ENCODE measurements at places on chromosomes 3 and 15. TPM values are rescaled to one million over a fixed set of nuclear protein-coding genes. Genes with fewer than 3 reads are reported as not detected.

The PODXL2 gene
- 2.7 TPM for polyA plus RNA-seq

The PYDC2 gene
- not detected for polyA plus RNA-seq

The UROC1 gene
- polyA plus RNA-seq = 0.02 TPM

The GREM1 gene
- 1.2 TPM for polyA plus RNA-seq

The CSTA gene
- 46.1 TPM for polyA plus RNA-seq

The GPX1 gene
- 652 TPM for polyA plus RNA-seq

The GOLGA8G gene
- polyA plus RNA-seq = not detected

The ANKRD63 gene
- polyA plus RNA-seq = not detected

The ACAD9 gene
- 31.9 TPM for polyA plus RNA-seq

GRCh38 chr3:49880581-49881315 is 11.0 kb upstream of the CAMKV start:
- no peak for DNase-seq
- H3K4me3 ChIP-seq = no peak overlapping the region
- no peaks in the 10 kb centered on the region for H3K36me3 ChIP-seq
- no peaks in the 10 kb centered on the region for H3K4me1 ChIP-seq
- H3K27ac ChIP-seq = no peak overlapping the region

DNA sequence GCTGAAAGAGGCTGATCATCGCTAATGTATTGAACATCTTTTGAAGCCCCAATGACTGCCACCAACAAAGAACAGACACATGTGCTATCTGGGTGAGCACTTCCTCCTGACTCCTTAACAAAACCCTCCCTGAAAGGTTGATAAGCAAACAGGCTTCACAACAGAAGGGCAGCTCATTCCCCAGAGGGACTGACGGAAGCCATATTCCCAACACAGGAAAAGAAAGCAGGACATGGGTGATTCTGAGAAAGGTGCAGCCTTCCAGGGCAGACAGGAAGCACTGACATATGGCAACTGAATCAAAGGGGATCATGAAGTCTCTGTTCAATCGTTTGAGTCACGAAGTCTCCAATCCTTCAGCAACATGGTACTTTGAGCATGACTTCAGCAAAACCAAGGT is 929.0 kb downstream of the MCTP2 start:
- H3K36me3 ChIP-seq = no peaks in the 10 kb centered on the region
- no peaks in the 10 kb centered on the region for H3K4me1 ChIP-seq
- no peak overlapping the region for H3K27ac ChIP-seq
- no peak for DNase-seq

DNA sequence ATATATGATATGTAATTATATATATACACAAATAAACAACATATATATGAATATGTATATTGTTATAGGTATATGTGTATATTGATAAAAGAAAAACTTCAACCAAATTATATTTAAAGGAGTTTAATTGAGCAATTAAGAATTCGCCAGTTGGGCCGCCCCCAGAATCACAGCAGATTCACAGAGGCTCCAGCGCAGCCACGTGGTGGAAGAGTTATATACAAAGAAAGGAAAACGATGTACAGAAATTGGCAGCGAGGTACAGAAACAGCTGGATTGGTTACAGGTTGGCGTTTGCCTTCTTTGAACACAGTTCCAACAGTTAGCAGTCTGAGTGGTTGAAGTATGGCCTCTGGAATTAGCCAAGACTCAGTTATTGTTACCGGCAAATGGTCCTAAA is 137.3 kb upstream of the SLC24A5 start:
- H3K36me3 ChIP-seq = no peaks in the 10 kb centered on the region
- H3K4me3 ChIP-seq = no peak overlapping the region
- H3K27me3 ChIP-seq = no peaks in the 10 kb centered on the region
- DNase-seq = no peak

DNA sequence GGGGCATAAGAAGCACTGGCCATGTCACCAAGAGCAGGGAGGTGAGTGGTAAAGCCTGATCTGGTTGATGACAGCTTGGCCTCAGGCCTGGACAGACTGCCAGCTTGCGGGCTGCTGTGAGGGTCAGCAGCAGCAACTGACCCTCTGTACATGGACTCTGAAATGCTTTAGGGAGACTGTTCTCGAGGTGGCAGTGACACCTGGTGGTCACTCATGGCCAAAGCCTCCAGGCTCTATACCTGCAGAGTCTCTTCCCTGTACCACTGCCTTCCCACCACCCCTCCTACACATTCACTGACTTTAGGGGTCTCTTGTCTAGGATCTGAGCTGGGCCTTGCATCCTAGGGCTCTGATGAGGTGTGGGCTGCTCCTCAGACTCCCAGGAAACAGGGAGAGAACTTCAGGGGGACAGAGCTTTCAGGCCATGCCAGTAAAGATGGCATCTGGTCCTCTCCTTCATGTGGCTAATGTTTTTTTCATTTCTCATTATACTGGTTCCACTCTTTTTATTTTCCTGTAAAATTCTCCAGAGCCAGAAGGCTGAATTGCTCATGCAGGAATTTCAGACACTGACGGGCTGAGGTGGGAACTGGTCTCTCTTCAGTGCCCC is 17.2 kb upstream of the TIMP4 start:
- H3K36me3 ChIP-seq = no peaks in the 10 kb centered on the region
- H3K27me3 ChIP-seq = no peaks in the 10 kb centered on the region
- DNase-seq = peak; percentile 83
- H3K4me3 ChIP-seq = no peak overlapping the region

- DNase-seq = no peak
- H3K36me3 ChIP-seq = no peaks in the 10 kb centered on the region
Observed at GRCh38 chr3:56932866-56933265, 127.6 kb upstream of the SPATA12 start.

- no peak overlapping the region for H3K4me3 ChIP-seq
- H3K27me3 ChIP-seq = no peaks in the 10 kb centered on the region
- peaks cover 8% of the 10 kb centered on the region for H3K4me1 ChIP-seq
- H3K27ac ChIP-seq = no peak overlapping the region
- no peak for DNase-seq
- H3K36me3 ChIP-seq = no peaks in the 10 kb centered on the region
Observed at GRCh38 chr3:197547306-197548011, 8.3 kb downstream of the BDH1 start.

GRCh38 chr3:140850210-140850955 is 91.3 kb upstream of the SLC25A36 start:
- no peak overlapping the region for H3K4me3 ChIP-seq
- no peak overlapping the region for H3K27ac ChIP-seq
- H3K36me3 ChIP-seq = no peaks in the 10 kb centered on the region
- DNase-seq = no peak
- no peaks in the 10 kb centered on the region for H3K4me1 ChIP-seq

GRCh38 chr3:61563313-61564271 is 2.2 kb downstream of the PTPRG start:
- H3K4me3 ChIP-seq = peak overlapping the region; percentile 48
- no peak overlapping the region for H3K27ac ChIP-seq
- peaks cover 46% of the 10 kb centered on the region for H3K27me3 ChIP-seq
- no peaks in the 10 kb centered on the region for H3K36me3 ChIP-seq
- peaks cover 57% of the 10 kb centered on the region for H3K4me1 ChIP-seq
- DNase-seq = no peak

- no peaks in the 10 kb centered on the region for H3K36me3 ChIP-seq
- no peak for DNase-seq
- H3K27ac ChIP-seq = no peak overlapping the region
- no peaks in the 10 kb centered on the region for H3K4me1 ChIP-seq
- no peaks in the 10 kb centered on the region for H3K27me3 ChIP-seq
- H3K4me3 ChIP-seq = no peak overlapping the region
Observed at GRCh38 chr3:105062853-105063252, 303.9 kb upstream of the ALCAM start.

GRCh38 chr3:65591313-65591712 is 447.4 kb downstream of the MAGI1 start:
- H3K4me1 ChIP-seq = no peaks in the 10 kb centered on the region
- DNase-seq = no peak
- no peak overlapping the region for H3K4me3 ChIP-seq
- H3K27me3 ChIP-seq = no peaks in the 10 kb centered on the region
- no peak overlapping the region for H3K27ac ChIP-seq

- no peaks in the 10 kb centered on the region for H3K4me1 ChIP-seq
- H3K4me3 ChIP-seq = no peak overlapping the region
Observed at GRCh38 chr3:158443632-158444031, 127.4 kb upstream of the MLF1 start.

GRCh38 chr15:77748078-77749064 is 115.7 kb upstream of the LINGO1 start:
- no peak for DNase-seq
- no peak overlapping the region for H3K4me3 ChIP-seq
- no peaks in the 10 kb centered on the region for H3K27me3 ChIP-seq
- no peaks in the 10 kb centered on the region for H3K36me3 ChIP-seq

- no peaks in the 10 kb centered on the region for H3K36me3 ChIP-seq
- H3K4me3 ChIP-seq = no peak overlapping the region
- H3K27ac ChIP-seq = no peak overlapping the region
- H3K27me3 ChIP-seq = no peaks in the 10 kb centered on the region
- H3K4me1 ChIP-seq = no peaks in the 10 kb centered on the region
Observed at GRCh38 chr3:74267131-74267530, 347.3 kb downstream of the CNTN3 start.

DNA sequence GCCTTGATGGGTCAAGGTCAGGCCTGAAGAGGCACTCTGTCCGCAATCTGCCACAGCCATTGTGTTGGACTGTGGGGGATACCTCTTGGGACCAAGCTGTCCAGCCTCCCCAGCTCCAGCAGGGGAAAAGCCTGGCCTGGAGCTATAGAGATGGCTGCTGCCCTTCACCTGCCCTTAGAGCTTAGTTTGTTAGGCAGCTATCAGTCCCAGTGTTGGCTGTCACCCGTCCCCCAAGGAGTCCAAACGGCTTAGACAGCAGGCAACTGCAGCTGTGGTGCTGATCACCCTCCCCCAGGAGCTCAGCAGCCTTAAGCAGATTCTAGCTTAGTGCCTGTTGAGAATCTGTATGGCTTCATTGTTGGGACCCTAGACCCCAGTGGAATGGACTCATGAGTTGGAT is 180.3 kb downstream of the MYRIP start:
- H3K4me1 ChIP-seq = no peaks in the 10 kb centered on the region
- no peak for DNase-seq
- H3K27ac ChIP-seq = no peak overlapping the region
- H3K27me3 ChIP-seq = no peaks in the 10 kb centered on the region
- H3K36me3 ChIP-seq = no peaks in the 10 kb centered on the region

DNA sequence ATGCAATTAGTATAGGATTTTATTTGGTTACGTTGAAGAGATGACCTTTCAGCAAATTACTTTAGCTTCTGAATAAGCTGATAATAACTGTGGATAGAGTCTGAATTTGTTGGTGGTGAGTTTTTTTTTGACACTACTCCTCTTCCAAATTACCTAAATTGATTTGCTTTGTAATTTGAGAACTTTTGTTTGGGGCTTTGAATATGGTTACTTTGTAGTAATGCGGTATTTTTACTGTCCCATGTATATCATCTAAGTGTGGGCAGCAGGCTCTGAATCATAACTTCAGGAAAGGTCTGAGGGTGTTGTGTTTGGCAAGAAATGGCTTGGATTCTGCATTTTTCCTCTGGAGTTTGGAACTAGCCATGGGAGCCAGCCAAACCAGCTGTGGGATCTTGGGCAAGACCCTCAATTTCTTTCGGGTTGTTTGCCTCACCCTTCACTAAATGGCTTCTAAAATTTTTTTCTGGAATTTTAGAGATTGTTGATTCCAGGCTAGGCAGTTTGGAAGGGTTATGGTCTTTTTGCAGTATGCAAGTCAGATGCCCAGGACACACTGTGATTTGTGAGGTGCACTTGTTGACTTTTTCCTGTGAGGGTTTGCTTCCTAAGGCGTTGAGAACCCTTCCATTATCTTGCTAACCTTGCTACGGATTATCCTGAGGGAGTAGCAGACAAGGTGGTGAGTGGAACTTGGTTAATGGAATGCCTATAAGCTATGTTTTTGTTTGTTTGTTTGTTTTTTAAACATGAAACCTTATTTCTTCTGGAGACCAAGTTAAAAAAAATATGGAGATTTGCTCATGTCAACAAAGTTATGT is 10.4 kb downstream of the PTPRG start:
- no peak overlapping the region for H3K4me3 ChIP-seq
- H3K4me1 ChIP-seq = no peaks in the 10 kb centered on the region
- no peak overlapping the region for H3K27ac ChIP-seq
- no peaks in the 10 kb centered on the region for H3K27me3 ChIP-seq

GRCh38 chr3:66435989-66436388 is 64.8 kb downstream of the LRIG1 start:
- no peak overlapping the region for H3K4me3 ChIP-seq
- DNase-seq = no peak
- H3K36me3 ChIP-seq = no peaks in the 10 kb centered on the region
- no peak overlapping the region for H3K27ac ChIP-seq
- H3K27me3 ChIP-seq = no peaks in the 10 kb centered on the region
- H3K4me1 ChIP-seq = peaks cover 5% of the 10 kb centered on the region

DNA sequence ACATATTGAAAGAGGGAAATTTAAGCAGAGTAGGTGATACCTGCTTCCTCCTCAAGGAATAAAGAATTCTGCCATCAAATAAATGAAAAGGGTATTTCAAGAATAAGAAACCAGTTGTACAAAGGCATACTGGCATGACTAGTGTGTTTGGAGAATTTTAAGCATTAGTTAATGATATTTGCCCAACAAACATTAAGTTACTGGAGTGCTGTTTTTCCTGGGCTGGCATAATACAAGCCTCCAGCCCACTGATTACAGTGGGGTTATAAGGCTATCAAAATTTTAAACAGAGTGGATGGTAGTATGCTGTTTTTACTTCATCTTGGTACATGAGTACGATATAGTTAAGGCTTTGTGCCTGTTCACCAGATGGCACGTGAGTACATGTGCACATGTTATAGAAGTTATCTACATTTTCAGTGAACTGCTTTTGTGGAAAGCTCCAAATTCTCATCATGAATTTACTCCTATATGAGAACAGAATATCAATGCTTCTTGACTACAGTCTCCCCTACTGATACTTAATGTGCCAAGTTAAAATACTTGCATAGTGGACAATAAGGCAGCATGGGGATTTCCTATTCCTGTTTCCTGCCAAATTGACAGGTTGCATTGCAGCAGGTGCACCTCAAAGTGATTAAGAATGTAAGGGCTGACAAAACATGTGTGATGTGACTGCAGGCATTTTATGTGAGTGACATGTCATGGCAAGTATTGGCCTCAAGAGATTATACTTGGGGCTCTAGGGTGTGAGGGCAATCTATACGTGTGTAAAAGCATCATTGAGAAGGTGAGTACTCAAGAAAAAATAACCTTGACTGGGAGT is 14.9 kb downstream of the NAALADL2 start:
- H3K36me3 ChIP-seq = no peaks in the 10 kb centered on the region
- no peaks in the 10 kb centered on the region for H3K27me3 ChIP-seq
- no peak overlapping the region for H3K4me3 ChIP-seq
- no peak overlapping the region for H3K27ac ChIP-seq

DNA sequence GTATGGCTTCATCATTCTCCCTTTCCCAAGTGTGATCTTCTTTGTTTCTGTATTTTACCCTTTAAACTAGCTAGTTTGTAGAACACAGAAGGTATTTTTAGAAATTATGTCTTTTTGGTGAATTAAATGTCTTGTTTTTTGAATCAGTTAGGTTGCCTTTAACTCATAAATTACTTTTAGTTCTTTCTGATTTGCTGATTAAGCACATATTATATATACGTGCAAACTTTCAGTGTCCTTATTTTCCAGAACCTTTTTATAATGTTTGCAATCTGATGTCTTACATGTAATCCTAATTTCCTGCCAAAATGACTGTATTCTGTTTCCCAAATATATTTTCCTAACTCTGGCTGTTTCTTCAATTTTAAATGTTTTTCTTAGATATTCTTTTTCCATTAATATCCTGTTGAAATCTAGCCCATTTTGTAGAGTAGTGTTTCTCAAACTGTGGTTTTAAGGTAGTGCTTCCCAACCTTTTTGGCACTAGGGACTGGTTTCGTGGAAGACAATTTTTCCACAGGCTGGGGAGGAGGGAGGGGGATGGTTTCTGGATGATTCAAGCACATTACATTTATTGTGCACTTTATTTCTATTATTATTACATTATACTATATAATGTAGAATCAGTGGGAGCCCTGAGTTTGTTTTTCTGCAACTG is 51.8 kb downstream of the CHD2 start:
- no peaks in the 10 kb centered on the region for H3K27me3 ChIP-seq
- H3K36me3 ChIP-seq = peaks cover 100% of the 10 kb centered on the region
- no peak for DNase-seq
- H3K4me1 ChIP-seq = peaks cover under 1% of the 10 kb centered on the region
- no peak overlapping the region for H3K27ac ChIP-seq

Data from spleen (tissue), 13 donors.